Caco-2 (cell line): ENCODE measurements at places on chromosomes 4 and X. TPM values are rescaled to one million over a fixed set of nuclear protein-coding genes. Genes with fewer than 3 reads are reported as not detected.

GRCh38 chr4:176238157-176238610 lies 30.8 kb downstream of the ASB5 start:
- DNase-seq = no peak

- DNase-seq = peak; percentile 66
Observed at GRCh38 chr4:121656269-121656641, 40.5 kb downstream of the ANXA5 start.

- no peak for DNase-seq
Observed at GRCh38 chr4:30559481-30559880, 160.7 kb upstream of the PCDH7 start.

DNA sequence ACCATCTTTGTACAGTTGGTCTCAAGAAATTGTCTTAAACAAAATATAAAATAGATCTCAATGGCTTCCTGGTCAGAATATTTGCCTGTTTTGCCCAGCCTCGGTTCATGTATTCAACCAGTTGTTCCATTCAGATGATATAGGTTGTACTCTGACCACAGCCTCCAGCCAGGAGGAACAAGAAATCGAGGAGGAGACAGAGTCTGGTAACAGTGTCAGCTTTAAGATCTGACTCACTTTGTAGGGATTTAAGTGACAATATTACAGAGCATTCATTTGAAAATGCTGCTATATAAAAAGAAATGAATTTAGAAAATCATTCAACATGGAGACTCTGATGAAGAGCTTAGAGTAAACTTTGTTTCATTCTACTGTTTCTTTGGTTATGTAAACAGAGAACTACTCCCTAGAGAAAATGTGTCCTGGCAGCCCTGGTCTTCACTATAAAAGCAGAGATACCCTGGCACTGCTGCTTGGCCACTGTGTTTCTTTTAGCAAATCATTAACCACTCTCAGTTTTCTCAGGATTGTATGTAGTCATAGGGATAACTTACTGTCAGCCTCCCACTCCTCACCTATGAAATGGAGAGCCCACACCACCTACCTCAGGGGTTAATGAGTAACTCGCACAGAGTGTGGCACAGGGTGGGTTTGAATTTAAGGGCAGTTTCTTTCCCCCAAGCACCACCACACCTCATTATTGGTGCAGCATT lies 53.5 kb downstream of the PAGE2 start:
- peak; percentile 33 for DNase-seq

DNA sequence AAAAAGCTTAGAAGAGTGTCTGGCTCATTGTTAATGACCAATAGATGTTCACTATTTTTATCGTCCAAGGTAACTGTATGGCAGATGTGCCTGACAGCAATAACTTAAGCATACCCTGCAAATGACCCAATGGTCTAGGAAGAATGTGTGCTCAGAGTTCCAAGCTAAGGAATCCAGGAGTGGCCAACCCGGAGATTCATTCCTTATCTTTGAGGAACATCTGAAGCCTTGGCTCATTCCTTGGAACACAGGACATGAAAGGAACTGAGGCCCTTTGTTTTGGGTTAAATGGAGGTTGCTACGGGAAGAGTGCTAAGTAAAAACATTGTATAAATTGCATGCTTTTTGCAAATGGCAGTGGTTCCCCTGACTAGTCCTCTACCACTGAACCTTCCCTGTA lies 38.9 kb upstream of the EFNB1 start:
- DNase-seq = no peak

DNA sequence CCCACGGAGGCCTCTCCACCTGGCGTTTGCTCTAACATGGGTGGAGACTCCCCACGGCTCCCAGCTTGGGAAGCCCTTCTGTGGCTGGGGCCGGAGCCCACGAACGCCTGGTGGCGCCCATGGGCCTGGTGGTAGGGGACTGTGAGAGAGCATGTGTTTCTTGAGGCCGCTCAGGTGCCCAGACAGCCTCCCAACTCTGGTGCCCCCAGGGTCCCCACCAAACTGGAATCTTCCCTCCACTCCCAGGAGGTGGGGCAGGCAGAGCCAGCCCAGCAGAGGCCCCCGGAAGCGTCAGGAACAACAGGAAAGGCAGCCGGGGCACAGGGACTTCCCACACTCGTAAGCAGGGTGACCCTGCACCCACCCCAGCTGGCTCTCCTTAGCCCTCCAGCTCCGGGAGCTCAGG lies 33.3 kb upstream of the FGFR3 start:
- DNase-seq = no peak

DNA sequence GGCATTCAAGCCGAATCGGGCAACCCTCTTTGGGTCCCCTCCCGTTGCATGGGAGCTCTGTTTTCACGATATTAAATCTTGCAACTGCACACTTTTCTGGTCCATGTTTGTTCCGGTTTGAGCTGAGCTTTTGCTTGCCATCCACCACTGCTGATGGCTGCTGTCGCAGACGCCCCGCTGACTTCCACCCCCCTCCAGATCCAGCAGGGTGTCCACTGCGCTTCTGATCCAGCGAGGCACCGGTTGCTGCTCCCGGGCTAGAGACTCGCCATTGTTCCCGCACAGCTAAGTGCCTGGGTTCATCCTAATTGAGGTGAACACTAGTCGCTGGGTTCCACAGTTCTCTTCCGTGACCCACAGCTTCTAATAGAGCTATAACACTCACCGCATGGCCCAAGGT lies 13.3 kb downstream of the ACOX3 start:
- no peak for DNase-seq

DNA sequence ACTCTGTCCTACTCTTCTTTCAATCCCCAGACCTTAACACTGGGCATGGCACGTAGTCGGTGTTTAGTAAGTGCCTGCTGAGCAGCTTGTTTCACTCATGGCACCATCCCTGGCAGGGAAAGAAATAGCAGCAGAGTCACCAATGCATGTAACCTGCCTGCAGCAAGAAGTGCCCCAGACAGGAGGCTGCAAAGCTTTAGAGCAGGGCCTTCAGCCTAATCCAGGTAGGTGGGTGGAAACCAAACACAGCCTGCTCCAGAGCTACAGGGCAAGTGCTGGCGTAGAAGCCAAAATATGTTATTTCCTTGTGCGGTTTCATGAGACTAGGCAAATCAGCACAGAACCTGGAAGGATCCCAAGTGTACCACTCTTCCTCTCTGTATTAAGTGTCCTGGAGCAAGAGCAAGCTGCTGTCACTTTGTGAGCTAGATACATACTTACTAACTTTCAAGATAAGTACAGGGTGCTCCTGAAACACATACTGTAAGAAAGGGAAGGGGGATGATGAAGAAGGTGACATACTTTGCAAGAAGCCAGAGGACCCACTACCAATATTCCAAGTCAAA lies 5.5 kb downstream of the PROM1 start:
- DNase-seq = no peak

DNA sequence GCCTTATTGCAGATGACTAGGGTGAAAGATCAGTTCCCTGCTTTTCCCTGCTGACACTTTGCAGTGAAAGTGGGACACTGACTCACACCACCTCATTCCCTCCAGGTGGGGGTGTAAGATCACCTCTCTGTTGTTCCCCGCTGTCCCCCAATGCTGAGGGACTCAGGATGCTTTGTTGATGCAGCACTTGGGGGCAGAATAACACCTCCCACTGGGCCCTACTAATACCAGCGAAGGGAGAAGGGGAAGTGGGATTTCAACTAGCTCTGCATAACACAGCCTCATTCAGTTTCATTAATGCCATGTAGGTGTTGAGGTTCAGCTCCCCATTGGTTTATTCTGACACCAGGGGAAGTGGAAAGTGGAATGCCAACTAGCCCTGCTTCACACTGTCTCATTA lies 43.6 kb upstream of the IL1RAPL2 start:
- DNase-seq = no peak

DNA sequence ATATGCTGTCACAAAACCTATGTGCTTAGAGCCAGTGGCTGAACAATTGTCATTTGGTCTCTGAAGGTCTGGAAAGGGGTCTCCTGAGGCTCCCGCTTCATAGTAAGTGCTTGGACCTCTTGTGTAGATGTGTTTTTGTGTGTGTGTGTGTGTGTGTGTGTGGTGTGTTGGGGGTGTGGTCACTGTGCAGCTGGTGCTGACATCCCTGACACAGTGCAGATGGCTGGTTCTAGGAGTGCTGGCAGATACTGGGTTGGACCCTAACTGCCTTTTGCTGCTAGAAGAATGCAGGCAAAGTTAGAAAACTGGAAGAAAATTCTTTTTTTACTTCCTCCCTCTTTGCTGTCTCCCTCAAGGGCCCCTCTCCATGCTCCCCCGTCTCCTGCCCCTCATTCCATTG lies 1872.6 kb downstream of the ARAP2 start:
- DNase-seq = no peak

NCAPG gene
- 48.9 and 54.0 TPM in 2 replicates for total RNA-seq

PITX2 gene
- total RNA-seq = 76.8 and 82.8 TPM in 2 replicates

VEGFD gene
- 0.36 TPM in 1 of 2 replicates, not detected in the other for total RNA-seq

PNMA5 gene
- total RNA-seq = not detected in 2 replicates

XG gene
- 1.2 and 1.3 TPM in 2 replicates for total RNA-seq

CCKAR gene
- total RNA-seq = 1.9 and 2.0 TPM in 2 replicates

PPEF2 gene
- not detected in 2 replicates for total RNA-seq
